ENCODE measurements at places on chromosomes 3 and 15.

DNA sequence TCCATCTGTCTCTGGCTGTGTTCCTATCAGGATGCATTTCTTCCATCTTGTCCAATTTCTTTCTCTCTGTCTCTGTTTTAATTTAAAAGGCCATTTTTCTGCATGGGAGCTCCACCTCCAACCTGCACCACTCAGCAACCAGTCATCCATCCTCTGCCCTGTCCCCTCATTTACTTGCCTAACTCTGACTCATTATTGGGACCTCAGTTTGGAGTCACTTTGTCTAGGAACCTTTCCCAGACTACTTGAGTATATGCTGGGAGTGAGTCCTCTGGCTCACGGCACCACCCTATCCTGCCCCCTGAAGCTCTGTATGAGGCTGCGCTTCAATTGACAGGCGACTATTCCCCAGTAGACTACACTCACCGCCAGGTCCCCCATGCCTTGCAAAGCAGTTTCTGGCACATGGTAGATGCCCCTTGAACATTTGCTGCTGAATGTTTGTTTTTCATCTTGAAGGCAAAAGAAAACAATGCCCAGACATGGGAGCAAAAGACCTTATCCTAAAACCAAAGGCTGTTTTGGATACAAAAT lies 513.3 kb upstream of the CFAP20DC start:
- no peak for DNase-seq

DNA sequence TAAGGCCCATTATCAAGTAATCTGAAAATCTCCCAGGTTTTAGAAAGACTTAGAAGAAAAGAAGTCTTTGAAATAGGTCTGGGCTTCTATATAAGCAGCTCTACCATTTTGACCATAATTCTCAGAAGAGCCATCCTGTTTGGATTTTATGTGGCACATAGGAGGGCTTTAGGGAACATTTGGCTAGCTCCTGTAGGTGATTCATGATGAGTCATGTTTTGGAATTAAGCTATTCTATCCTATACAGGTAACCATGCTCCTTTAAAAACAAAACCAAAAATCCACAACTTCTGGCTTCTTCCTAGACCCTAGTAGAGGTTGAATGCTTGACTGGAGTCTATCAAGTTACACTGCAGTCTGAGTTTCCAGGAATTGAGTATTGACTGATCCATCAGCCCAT lies 8.9 kb downstream of the SST start:
- no peak for DNase-seq

DNA sequence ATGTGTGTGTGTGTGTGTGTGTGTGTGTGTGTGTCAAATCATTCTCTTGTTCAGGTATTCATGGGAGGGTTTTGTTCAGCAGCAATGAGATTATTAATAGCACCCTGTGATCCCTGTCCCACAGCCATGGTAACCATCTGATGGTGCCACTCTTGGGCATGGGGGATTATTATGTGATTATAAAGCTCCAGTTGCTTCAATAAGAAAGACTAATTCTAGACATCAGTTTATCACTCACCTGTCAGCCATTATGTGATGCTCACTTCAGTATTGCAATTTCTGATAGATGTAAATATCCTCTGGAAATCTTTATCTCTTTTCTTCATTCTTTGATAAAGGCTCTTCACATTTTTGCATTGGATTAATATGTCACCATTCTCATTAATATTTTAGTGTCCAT lies 145.9 kb upstream of the POU1F1 start:
- no peak for DNase-seq

DNA sequence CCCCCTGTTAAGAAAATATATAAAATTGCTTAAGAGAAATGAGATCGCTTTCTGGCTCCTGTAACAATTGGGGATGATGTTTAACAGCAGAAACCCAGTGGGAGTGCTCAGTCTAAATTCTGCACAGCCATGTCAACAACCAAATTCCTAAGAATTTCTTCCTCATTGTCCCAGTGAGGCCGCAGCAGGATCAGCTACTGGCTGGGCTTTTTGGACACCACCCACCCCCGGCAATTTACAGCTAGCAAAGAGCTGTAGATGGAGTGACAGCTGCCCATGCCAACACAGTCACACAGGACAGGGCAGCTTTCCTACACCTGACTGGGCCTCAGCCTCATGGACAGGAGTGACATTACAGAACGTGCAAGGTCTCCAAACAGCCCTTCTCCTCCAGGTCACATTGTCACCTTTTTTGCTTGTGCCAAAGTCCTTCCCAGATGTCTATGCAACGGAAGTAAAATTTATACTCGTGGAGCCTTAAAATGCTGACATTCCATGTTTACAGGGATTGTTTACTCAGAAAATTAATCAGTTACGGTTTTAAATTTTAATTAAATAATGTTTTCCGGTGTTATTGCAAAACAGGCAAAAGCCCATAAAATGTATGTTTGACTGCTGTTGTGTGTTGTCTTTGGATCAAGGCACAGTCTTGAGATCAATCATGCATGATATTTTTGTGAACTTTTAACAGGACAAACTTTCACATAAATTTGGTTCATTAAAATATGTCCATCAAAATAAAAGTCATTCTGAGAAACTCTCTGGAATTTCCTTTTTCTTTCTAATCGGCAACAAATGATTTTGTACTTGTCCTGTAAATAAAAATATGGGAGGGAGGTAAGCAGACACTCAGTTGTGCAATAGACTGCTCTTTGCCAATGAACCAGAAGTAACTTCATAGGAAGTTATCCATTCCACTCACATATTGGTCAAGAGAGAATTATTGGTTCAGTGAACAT lies 943.2 kb downstream of the MCTP2 start:
- DNase-seq = no peak

DNA sequence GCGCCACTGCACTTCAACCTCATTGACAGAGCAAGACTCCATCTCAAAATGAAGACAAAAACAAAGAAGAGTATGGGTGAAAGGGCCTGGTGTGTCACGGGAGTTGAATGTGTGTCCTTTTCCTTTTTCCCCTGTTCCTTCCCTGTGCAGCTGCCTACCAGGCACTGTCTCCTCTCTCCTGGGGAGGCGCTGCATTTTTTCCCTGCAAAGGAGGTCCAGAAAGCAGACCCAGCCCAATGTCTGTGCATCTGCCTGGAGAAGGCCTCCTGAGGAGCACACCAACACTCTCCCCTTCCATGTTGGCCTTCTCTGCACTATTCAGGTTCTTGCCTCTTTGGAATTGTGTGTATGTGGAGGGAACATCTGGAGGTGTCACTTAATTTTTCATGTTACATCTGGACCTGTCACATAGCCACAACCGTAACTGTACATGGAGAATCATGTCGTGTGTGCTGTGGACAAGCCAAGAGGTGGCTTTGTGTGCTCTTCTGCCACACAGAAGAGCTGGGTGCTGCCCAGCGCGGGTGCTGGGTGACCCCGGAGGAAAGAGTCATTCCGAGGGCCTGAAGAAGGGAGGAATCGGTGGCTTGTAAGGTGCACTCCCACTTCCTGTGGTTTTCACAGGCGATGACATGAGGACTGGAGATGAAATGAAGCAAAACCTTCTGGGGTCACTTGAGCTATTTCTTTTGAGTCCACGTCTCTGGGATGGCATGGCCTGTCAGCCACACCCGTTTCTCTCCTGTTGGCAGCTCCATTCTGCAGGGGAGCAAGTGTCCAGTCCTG lies 46.5 kb upstream of the CGNL1 start:
- no peak for DNase-seq

DNA sequence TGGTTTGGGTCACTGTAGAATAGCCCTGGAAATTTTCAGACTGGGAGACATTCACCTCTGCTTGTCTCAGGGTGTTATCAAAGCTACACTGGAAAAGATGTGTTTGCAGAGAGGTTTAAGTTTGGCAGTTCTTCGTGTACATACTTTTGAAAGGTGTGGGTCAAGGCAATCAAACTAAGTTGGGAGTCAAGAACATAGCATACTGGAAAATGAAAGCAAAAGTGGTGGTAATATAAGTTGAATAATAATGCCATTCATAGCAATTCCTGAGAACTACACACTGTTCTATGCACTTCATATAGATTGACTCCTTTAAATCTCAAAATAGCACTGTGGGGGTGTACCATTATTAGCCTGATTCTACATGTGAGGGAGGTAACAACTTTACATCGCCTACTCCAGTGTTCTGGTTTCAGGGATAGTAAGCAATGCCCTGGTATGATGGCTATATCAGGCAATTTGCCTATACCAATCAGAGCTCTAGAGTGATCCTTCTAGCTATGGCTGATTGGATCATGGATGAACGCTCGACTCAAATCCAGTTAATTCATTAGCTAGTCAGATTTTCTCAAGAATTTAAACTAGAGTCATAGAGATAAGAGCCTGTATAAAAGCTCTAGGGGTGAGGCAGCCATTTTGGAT lies 44.6 kb upstream of the RASGRP1 start:
- no peak for DNase-seq

DNA sequence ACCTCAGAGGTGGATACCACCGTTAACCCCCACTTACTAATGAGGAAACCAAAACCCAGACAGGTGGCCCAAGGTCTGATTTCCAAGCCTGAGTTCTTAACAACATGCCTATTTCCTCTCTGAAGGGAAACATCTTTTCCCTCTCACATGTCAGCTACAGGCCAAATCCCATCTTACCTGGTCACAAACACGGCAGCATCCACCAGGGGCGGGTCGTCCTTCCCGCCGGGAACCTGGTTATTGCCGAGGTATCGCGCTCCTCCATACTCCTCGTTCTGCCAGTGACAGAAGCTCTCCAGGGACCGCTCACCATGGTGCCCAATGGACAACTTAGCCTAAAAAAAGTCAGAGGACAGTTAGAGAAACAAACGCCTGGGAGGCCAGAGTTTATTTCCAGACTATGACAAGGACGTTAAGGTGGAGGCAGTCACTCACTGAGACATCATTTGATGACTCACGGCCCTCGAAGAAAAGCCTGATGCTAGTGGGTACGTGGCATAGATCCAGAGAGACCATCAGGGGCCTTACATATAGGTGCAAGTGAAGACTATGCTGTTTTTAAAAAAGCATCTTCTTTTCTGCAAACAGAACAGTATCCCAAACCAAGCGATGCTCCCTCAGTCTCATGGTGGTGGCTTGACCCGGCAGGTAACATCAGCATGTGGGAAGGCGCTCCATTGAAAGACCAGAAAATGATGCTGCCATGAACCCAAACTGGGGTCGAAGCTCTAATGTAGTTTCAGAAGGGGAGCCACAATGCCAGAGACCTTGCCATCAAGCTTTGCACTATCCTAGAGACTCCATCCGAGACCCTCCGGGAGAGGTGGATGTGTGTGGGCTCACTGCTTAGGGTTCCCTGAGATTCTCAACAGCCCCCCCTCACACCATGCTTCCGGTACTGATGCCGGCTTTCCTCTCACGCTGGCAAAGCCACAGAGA lies 80.2 kb downstream of the ADAMTS17 start:
- no peak for DNase-seq

- peak; percentile 30 for DNase-seq
These were observed 1.4 kb downstream of the PSMD6 start for GRCh38 chr3:64021922-64022321.

DNA sequence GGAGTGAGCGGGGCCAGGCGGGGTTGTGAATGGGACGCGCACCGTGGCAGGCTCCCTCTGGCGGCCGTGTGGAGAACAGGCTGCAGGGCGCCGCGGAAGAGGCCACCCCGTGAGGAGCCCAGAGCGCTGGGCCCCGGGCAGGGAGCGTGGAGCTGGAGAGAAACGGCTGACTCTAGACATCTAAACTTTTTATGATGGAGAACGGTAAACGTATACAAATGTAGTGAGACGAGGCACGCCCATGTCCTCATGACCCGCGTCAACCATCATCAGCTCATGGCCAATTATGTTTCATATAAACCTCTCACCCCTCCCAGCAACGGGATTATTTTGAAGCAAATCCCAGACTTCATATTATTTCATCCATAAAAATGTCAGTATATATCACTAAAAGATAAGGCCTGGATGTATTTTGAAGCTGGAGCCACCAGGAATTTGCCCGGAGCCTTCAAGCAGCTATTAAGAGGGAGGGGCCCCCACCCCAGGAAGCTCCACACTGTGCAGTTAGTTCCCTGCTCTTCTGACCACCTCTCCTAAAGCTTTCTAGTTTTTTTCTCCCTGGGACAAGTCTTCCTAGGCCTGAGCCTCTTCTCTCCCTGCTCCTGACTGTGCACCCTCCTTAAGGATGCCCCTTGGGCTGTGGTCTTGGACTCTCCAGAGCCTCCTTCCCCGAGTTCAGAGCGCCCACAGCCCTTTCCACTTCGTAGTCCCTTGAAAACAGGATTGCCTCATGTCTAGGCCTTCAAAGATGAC lies 149.5 kb downstream of the SMAD6 start:
- peak; percentile 81 for DNase-seq

GRCh38 chr3:5874931-5875341 lies 687.4 kb downstream of the EDEM1 start:
- DNase-seq = no peak

GRCh38 chr3:144361002-144361401 lies 389.4 kb downstream of the DIPK2A start:
- DNase-seq = no peak

GRCh38 chr15:59420986-59421618 lies 16.9 kb upstream of the FAM81A start:
- no peak for DNase-seq

DNA sequence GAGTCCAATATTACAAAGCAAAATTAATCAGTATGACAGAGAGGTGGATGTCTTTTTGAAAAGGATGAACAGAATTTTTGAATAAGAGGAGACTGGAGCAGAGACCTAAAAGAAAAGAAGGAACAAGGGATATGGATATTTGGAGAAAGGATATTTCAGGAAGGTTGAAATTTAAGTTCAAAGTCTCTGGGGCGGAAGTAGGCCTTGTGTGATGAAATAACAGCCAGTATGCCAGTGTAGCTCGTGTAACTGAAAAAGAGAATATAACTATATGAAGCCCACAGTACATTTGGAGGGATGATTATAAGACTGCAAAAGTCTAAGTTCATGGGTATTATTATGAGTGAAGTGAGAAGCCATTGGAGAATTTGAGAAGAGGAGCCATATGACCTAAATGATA lies 766.7 kb downstream of the GBE1 start:
- no peak for DNase-seq

DNA sequence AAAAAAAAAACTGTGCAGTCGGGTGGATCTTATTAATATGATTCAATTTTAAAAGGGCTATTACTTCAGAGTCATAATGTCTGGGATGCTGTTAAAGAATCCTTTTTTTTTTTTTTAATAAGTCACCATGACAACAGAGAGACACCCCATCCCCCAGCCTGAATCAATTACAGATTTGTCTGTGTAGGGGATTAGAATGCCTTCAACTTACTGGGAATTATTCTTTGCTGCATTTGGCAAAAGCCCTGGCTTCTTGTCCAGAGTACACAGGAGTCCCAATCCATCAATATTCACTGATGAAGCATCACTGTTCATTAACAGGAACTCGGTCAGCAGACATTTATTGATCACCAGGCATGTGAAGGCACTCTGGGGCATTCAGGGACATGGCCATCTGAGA lies 12.7 kb upstream of the PXYLP1 start:
- DNase-seq = no peak

GRCh38 chr3:124800511-124801258 lies 70.4 kb downstream of the UMPS start:
- no peak for DNase-seq

- DNase-seq = no peak
These were observed 367.1 kb downstream of the EPHA3 start for GRCh38 chr3:89474333-89475130.

GRCh38 chr3:157832588-157832987 lies 273.6 kb downstream of the SHOX2 start:
- DNase-seq = no peak
